ENCODE measurements at places on chromosomes 7 and 10. TPM values are rescaled to one million over a fixed set of nuclear protein-coding genes. Genes with fewer than 3 reads are reported as not detected.

The PVRIG gene
- total RNA-seq: not detected

The DMBT1 gene
- total RNA-seq: 6.5 TPM

GRCh38 chr7:67625257-67625737 lies 628.7 kb downstream of the TYW1 start:
- DNase-seq: peak; percentile 84
- peaks cover 19% of the 10 kb centered on the region for H3K4me1 ChIP-seq
- H3K36me3 ChIP-seq: no peaks in the 10 kb centered on the region

DNA sequence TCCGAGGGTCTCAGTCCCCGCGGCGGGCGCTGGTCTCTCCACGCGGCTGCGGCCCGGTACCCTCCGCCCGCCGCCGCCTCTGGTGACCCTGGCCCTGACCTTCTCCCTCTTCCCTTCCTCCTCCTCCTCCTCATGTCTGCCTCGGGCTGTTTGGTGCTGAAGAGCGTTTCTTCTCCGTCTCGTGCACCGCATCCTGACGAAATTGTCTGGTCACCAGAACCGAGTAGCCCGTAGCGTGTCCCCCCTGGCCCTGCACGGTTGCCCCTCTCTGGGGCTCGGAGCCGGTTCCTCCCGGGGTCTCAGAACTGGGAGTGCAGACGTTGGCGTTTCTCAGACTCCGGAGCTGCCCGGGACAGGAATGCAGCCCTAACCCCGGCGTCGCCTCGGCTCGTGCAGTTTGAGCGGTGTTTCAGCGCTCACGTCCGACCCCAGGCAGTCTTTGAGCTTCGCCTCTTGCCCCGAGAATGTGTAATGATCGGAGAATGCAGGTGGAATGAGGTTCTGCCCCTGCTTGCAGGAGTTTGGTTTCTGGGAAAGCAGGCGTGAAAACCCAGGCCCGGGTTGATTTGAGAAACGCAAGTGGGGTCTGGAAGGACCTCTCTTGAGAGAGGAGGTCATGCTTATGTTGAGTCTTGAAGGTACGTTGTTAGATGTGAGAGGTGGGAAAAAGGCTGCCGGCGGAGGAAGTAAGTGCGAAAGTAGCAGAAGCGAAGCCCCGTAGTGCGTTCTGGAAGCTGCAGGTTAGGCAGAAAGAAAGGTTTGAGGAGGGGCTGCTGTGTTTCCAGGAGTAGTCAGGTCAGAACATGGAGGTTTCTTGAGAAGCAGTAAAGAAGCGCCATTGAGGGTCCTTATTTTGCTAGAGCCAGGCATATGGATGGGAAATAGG lies 743 bp downstream of the RBM17 start:
- H3K27ac ChIP-seq: peak overlapping the region; percentile 92
- peak; percentile 74 for DNase-seq
- peaks cover 8% of the 10 kb centered on the region for H3K27me3 ChIP-seq
- H3K4me1 ChIP-seq: peaks cover 32% of the 10 kb centered on the region
- H3K36me3 ChIP-seq: peaks cover 3% of the 10 kb centered on the region

GRCh38 chr7:2691011-2691707 lies 3.2 kb downstream of the AMZ1 start:
- H3K36me3 ChIP-seq: no peaks in the 10 kb centered on the region
- H3K4me3 ChIP-seq: no peak overlapping the region
- H3K27ac ChIP-seq: no peak overlapping the region
- DNase-seq: no peak
- peaks cover 7% of the 10 kb centered on the region for H3K4me1 ChIP-seq
- H3K27me3 ChIP-seq: peaks cover 37% of the 10 kb centered on the region

DNA sequence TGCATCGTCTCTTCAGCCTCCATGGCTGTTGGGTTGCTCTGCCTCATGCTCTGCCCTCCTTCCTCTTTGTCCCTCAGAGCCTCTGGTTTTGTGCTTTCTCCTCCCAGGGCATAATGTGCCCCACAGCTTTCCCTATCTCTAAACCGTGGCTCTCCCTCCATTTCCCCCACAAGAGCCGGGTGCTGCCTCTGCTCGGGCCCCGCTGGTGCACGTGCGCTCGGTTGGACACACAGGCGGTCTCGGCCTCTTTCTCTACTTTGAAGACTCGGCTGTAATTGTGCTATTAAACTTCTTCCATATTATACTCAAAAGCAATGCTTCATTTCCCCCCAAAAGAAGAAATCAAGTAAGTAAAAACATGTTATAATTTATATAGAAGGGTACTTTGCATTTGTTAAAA lies 109.7 kb upstream of the KLF14 start:
- H3K4me3 ChIP-seq: no peak overlapping the region
- H3K27ac ChIP-seq: no peak overlapping the region

DNA sequence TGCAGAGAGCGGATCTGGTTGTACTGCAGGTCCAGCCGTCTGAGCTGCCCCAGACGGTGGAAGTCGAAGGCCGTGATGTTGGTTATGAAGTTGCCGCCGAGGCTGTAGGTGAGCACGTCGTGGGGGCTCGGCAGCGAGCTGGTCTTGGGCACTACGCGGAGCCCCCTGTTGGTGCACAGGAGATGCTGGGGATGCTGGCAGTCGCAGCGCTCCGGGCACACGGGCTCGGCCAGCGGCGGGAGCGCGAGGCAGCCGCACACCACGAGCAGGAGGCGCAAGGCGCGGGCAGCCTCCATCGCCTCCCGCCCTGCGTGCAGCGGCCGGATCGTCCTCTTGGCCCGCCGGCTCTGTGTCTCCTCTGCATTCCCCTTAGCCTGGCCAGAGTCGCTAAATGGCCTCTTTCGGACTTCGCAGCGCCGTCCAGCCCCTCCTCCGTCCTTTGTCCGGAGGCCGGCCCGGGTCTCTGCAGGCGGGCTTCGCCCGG lies 337 bp downstream of the TRIL start:
- H3K27ac ChIP-seq: peak overlapping the region; percentile 74
- H3K4me3 ChIP-seq: peak overlapping the region; percentile 91
- peaks cover 4% of the 10 kb centered on the region for H3K36me3 ChIP-seq
- DNase-seq: no peak
- peaks cover 31% of the 10 kb centered on the region for H3K27me3 ChIP-seq

DNA sequence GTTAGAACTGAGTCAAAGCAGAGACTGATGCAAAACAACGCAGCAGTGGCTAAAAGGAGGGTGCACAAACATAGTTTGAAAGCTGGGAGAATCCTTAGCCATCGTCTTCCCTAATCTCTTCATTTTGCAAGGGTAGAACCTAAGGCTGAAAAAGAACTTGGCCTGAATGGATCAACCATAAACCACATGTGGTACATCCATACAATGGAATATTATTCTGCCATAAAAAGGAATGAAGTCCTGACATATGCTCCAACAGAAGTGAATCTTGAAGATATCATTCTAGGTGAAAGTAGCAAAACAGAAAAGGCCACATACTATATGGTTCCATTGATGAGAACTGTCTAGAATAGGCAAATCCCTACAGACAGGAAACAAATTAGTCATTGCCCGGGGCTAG lies 330.3 kb upstream of the NPVF start:
- H3K4me1 ChIP-seq: peaks cover 41% of the 10 kb centered on the region
- no peaks in the 10 kb centered on the region for H3K36me3 ChIP-seq
- H3K4me3 ChIP-seq: no peak overlapping the region
- no peak for DNase-seq
- H3K27me3 ChIP-seq: peaks cover 12% of the 10 kb centered on the region

- H3K36me3 ChIP-seq: no peaks in the 10 kb centered on the region
- no peaks in the 10 kb centered on the region for H3K27me3 ChIP-seq
- no peak overlapping the region for H3K4me3 ChIP-seq
- no peak overlapping the region for H3K27ac ChIP-seq
- DNase-seq: no peak
These were observed 13.1 kb upstream of the ARPC1A start for GRCh38 chr7:99312316-99313203.

DNA sequence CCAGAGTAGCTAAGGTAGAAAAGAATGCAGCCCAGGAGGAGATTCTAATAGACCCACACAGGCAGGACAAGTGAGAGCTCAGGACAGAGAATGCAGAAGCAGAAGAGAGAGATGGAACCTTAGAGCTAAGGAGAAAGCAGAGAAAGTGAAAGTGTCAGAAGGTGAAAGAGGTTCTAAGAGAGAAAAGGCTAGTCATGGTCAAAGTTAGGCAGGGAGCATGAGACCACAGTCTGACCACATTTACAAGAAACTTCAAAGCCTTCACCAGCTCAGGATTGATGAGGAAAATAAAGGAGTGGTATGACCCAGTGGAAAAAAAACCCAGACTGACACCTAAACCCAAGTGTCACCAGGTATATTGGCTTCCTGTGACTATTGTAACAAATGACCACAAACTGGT lies 131.8 kb upstream of the WDR11 start:
- no peaks in the 10 kb centered on the region for H3K36me3 ChIP-seq
- H3K27me3 ChIP-seq: peaks cover 7% of the 10 kb centered on the region
- H3K27ac ChIP-seq: no peak overlapping the region
- no peak for DNase-seq

- no peaks in the 10 kb centered on the region for H3K27me3 ChIP-seq
- no peak overlapping the region for H3K4me3 ChIP-seq
- DNase-seq: no peak
- peaks cover 35% of the 10 kb centered on the region for H3K36me3 ChIP-seq
These were observed 62.1 kb downstream of the TPST1 start for GRCh38 chr7:66267249-66267648.

DNA sequence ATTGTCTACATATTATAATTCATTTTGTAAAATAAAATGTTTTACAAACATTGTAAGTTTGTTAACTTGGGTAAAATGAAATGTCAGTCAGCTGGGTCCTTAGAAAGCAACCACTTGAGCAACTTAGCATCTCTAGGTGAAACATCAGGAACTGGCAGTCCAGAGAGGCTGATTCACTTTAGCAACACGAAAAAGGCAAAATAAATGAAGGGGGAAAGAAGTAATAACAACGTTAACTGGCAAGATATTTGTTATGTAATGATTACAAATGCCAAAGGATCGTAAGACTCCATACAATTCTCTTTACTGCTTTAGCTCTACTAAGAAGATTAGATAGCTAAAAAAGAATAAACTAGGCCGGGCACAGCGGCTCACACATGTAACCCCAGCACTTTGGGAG lies 5.0 kb downstream of the PDZD8 start:
- H3K4me1 ChIP-seq: peaks cover 49% of the 10 kb centered on the region
- no peak overlapping the region for H3K27ac ChIP-seq
- H3K27me3 ChIP-seq: no peaks in the 10 kb centered on the region
- peaks cover 8% of the 10 kb centered on the region for H3K36me3 ChIP-seq
- peak overlapping the region; percentile 57 for H3K4me3 ChIP-seq
- no peak for DNase-seq

DNA sequence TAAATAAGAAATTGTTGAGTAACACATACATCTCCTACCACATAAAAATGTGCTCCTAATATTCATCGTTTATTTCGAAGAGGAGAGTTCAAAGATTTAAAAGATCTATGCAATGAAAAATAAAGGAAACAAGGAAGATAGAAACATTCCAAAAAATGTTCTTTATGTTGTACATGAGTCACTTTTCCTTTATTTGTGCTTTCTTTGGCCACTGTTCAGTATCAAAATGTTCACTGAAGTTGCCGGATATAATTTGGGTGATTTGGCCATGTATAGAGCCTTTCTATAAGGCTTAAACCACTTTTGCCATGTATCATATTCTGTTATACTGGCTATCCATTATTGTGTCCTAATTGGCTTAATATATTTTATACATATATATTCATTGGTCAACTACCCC lies 62.9 kb upstream of the PRR15 start:
- no peaks in the 10 kb centered on the region for H3K27me3 ChIP-seq
- no peak for DNase-seq
- H3K4me3 ChIP-seq: no peak overlapping the region
- peaks cover 13% of the 10 kb centered on the region for H3K36me3 ChIP-seq
- peaks cover 13% of the 10 kb centered on the region for H3K4me1 ChIP-seq

Measured in type B pancreatic cell (in vitro differentiated cells).